ENCODE measurements at places on chromosomes 13 and 19.

- no peak for DNase-seq
These were observed 224.2 kb upstream of the STARD13 start for GRCh38 chr13:33509642-33510229.

GRCh38 chr19:31970027-31970461, 375.4 kb upstream of the ZNF507 start:
- no peak for DNase-seq

- no peak for DNase-seq
These were observed 8.9 kb upstream of the TPP2 start for GRCh38 chr13:102587916-102588315.

DNA sequence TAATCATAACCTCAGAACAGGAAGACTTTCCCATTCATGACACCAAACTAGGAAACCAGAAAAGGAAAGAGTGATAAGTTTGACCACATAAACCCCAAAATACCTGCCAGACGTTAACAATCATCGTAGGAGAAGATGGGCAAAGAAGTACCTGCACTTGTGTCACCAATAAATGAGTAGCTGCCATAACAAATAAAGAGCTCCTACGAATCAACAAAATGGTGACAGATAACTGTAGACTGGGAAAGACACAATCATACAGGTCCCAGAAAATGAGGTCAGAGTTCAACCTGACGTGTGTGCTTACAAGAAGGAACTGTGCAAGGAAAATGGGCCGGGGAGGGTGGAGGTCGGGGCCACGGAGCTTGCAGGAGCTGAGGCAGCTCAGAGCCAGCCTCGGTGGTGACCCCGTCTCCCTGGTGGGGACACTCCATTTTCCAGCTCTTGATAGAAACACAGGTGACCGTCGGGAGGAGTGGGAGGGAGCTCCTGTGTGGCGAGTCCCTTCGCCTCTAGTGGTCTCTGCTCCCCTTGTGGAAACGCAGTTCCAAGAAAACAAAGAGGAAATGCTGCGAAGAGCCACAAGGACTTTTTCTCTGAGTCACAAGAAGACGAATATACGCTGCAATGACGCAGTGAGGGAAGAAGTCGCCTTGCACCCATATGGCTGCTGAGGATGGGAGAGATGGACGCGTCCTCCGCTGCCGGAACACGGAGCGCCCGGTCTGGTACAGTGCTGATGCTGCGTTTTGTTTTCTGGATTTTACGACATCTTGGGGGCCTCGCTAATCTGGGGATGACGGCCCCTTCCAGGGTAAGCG, 9.5 kb downstream of the PIP5K1C start:
- no peak for DNase-seq

- DNase-seq: no peak
These were observed 162.1 kb downstream of the PDS5B start for GRCh38 chr13:32748305-32748704.

DNA sequence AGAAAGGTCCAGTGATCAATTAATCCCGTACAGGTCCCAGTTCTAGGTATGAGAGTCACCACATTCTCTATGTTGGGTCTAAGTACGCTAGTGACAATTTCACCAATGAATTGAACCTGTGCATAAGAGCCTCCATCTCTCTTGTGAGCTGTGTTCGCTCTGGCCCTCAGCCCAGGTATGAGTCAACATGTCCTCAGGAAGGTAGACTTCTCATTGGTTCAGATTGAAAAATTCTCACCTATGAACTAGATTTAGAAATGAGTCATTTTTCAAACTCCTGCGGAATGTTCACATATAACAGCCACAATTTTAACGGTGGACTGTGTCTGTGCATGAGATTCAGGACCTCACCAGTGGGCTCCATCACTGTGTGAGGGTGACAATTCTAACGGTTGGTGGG, 12.7 kb upstream of the ZNF43 start:
- no peak for DNase-seq

DNA sequence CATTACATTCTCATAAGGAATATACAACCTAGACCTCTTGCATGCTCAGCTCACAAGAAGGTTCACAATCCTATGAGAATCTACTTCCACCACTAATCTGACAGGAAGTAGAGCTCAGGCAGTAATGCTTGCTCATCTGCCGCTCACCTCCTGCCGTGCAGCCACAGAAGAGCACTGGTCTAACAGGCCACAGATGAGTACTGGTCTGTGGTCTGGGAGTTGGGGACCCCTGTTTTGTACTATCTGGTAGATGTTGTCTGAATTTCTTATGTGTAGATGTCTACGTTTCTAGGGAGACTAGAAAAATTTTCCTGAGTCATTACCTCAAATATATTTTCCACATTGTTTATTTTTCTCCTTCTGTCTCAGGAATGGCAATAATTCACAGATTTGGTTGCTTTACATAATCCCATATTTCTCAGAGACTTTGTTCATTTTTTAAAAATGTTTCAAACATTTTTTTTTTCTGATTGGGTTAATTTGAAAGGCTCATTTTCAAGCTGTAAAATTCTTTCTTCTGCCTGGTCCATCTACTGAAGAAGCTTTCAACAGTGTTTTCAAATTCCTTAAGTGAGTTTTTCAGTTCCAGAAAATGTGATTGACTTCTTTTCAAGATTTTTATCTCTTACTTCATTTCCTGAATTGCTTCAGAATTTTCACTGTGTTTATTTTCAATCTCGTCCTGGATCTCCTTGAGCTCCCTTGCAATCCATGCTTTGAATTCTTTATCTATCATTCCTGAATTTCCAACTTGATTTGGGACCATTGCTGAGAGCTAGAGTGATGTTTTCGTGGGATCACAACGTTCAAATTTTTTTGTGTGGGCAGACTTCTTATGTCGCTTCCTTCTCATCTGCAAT, 1322.2 kb downstream of the PCDH9 start:
- DNase-seq: no peak

GRCh38 chr19:13959962-13960862, 7.9 kb downstream of the DCAF15 start:
- DNase-seq: no peak

GRCh38 chr13:45047394-45048310, 58.3 kb downstream of the GPALPP1 start:
- DNase-seq: peak; percentile 73
